ENCODE measurements at places on chromosomes 2 and 18.
A peak's percentile ranks its signal among the peaks of the same experiment; 100 is the strongest.

- DNase-seq, result no peak
Measured at GRCh38 chr18:6355789-6356589, 58.7 kb downstream of the L3MBTL4 start.

- DNase-seq, result no peak
Measured at GRCh38 chr2:95006588-95006987, 18.9 kb upstream of the MAL start.

DNA sequence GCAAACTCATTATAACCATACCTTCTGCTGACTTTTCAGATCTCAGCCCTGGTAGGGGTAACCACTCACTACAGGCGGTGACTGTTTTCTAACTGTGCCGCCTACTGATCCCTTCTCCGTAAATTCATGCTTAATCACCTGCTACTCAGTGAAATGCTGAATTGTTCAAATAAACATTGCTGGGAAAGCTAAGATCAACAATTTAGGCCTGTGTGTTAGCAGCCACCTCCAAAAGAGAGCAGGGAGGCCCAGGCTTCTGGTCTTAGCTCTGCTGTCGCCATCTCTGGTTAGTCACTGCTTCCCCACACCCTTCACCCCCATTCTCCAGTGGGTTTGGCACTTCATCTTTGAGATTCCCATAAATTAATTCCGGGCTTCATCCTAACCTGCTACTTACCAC lies 21.8 kb upstream of the NT5C1B start:
- DNase-seq, result no peak

GRCh38 chr2:18153741-18154140 lies 275.3 kb downstream of the KCNS3 start:
- DNase-seq, result no peak

DNA sequence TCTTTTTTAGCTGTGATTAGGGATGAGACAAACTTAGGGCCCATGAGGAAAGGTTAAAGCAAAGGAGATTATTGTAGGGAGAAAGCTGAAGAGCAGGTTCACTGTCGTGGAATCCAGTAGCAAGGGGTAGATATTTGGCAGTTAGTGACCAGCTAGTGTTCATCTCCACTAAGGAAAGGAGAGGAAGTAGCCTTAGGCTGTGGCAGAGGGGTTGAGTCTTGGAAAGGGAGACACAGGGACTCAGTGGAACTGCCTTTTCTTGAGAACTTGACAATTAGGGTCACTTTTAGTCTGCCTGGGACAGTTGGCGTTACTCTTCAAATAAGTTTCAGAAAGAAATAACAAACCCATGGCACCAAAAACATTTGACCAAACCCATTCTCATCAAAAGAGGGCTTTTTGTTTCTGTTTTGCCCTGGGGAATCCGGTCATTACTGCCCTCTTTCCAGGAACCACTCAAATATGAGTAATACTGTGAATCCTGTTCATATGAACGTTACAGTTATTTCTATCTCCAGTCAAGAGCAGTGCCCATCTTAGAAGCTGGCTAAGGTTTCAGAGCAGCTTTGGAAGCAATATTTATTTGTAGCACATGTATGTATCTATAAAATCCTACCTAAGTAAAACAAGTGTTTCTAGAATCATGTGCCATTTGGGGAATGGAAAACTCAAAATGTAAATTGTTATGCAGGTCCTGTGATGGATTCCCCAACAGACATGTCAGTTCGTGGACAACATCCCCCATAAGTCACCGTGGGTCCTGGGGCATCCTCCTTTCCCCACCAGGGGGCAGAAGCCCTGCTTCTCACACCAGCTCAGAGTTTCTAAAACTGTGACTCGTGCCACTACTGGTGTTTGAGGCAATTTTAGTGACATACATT lies 77.3 kb upstream of the PHLPP1 start:
- peak; percentile 47 for DNase-seq

- no peak for DNase-seq
Measured at GRCh38 chr2:41709702-41710599, 337.9 kb upstream of the PKDCC start.

DNA sequence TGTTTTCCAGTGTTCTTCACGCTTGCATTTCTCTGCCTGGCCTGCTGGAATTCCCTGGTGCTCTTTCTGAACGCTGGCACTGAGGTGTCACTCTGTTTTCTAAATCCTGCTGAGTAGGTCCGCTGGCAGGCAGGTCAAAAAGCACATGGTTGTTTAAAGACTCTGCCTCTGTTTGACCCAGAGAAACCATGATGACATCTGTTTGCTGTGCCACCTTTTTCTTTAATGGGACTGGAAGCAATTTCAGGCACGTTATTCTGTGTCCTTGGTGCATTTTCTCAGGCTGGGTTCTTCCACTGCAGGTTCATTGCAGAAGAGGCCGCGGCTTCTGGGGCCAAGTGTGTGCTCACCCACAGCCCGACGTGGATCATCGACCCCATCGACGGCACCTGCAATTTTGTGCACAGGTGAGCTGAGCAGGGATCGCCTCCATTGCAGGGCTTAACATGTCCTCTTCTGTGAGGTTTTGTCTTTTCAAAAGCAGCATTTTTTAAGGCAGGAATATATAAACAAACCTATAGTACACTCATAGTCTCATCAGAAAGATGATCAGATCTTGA lies 28.4 kb downstream of the IMPA2 start:
- DNase-seq, result no peak

- no peak for DNase-seq
Measured at GRCh38 chr2:47060652-47061170, 94.4 kb downstream of the STPG4 start.

DNA sequence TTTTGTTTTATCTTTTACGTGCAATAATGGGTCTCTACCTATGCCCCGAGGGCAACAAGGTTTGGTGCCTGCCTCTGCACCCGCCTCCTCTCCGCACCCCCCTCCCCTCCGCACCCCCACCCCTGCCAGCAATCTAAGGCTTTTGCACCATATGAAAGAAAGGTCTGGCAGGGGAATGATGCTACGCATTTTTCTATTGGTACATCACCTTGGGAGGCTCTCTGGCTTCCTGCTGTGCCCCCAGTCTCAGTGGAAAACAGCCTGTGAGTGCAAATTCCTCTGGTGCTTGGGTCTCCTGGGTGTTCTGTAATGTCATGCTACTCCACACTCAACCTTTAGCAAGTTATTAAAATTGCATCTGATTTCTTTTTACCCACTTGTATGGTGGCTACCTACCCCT lies 161.3 kb upstream of the SMAD7 start:
- no peak for DNase-seq

GRCh38 chr18:22709288-22710060 lies 223.7 kb upstream of the RBBP8 start:
- DNase-seq, result no peak

DNA sequence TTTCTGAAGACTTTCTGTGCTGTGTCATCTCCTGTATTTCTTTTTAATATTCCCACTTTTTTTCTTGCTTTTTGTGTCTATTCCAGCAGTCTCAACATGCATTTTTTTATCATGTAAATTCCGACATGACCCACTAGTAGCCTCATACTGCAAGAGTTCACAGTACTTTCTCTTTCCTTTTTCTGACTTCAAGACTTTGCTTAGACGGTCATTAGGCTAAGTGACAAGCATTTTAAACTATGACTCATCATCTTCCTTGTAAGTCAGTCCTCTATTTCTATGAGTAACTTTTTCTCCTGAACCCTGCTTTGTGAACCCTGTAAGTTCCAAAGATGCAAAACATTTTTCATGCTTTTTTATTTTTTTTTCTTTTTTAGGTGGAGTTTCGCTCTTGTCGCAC lies 381.2 kb downstream of the TXNL1 start:
- no peak for DNase-seq

GRCh38 chr2:136020831-136021230 lies 35.4 kb upstream of the DARS1 start:
- DNase-seq, result no peak

- DNase-seq, result no peak
Measured at GRCh38 chr2:25650256-25650655, 23.1 kb downstream of the DTNB start.

GRCh38 chr2:231960810-231961348 lies 634 bp upstream of the DIS3L2 start:
- peak; percentile 25 for DNase-seq

GRCh38 chr2:171545086-171545485 lies 22.8 kb downstream of the CYBRD1 start:
- DNase-seq, result no peak

GRCh38 chr2:113105047-113105785 lies 22.2 kb upstream of the IL1RN start:
- no peak for DNase-seq

- no peak for DNase-seq
Measured at GRCh38 chr2:179377296-179377695, 112.7 kb upstream of the SESTD1 start.

DNA sequence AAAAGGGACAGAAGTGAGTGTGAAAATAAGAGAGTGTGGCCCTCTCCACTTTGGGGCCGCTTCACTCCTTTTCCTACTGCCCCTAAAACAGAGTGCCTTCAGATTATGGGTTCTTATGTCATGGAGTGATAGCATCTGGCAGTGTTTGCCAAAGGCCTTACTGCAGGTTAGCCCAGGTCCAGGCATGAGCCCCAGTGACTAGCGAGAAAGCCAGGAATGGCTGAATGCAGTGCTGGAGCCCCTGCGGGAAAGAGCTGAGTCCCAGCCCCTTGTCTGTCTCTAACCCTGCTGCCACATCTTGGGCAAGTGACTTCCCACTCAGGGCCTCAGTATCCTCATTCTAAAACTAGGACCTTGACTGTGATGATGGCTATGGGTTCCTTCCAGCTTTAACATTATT lies 6.0 kb downstream of the IGFBP5 start:
- DNase-seq, result no peak

GRCh38 chr2:144351687-144352086 lies 168.2 kb downstream of the ZEB2 start:
- no peak for DNase-seq

- no peak for DNase-seq
Measured at GRCh38 chr2:26651799-26652198, 10.6 kb upstream of the CIB4 start.

DNA sequence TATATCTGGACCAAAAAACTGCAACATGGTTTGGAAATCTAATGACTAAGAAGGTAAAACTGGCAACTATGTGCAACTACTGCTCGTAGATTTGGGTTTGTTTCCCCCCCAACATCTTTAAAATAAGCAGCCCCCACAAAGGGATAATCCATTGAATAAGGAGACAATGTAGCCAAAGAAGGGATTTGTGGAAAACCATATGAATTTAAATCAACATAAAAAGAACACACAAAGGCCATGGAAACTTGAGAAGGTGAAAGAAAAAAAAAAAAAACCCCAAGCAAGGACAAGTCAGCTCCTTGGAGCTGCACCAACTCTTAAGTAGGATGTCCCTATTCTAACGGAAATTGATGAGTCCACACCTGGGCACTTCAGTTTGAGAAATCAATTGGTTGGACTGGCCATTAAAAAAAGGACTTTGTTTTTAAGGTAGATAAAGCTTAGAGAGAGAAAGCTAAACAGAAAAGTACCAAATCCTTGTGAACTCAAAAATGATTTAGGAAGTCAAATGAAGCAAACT lies 53.7 kb upstream of the ST8SIA5 start:
- no peak for DNase-seq

DNA sequence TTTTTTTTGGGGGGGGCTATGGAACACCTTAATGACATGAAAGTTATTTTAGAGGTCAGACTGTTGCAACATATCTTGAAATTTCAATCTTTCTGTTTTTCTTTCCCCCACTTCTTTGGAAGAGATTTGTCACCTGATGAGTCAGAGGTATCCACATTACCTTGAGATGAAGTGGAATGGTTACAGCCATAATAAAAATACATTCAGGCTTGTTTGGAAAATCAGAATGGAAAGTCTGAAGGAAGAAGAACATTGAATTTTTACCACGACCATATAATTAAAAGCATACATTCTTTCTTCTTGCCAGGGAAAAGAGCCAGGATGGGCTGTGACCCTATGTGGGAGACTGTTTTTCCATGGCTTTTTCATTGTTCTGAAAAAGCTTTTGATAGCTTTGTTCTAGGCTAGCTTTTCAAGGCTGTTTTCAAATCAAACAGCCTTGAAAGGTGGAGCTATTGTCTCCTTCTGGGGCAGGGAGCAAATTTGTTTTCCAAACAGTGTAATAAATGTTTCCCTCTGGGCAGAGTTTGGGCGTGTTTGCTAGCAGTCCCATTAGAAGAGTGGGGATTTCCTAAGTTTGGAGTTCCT lies 2.3 kb upstream of the GTF3C3 start:
- DNase-seq, result no peak

- no peak for DNase-seq
Measured at GRCh38 chr2:197996583-197996982, 192.2 kb downstream of the PLCL1 start.

GRCh38 chr2:142881619-142882018 lies 4.2 kb downstream of the KYNU start:
- DNase-seq, result no peak

- DNase-seq, result no peak
Measured at GRCh38 chr18:8520266-8520665, 89.0 kb upstream of the RAB12 start.

- DNase-seq, result no peak
Measured at GRCh38 chr2:117918608-117919007, 95.3 kb downstream of the CCDC93 start.

DNA sequence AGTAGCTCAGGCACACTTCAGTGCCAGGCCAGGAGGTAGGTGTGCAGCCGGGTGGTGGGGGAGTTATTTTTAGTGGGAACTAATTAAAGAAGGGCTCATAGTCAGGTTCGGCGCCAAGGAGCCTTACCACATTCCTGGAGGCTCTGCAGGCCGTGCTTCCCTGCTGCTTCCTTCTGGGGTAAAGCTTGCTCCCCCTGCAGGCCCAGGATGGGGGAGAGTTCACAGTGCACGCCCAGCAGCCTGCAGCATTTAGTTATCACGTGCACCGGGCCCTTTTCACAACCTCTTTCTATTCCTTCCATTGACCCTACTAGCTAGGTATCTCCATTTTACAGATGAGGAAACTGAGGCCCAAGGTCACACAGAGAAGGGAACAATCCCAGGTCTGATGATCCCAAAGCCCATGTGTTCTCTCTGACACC lies 2.5 kb downstream of the KCNF1 start:
- DNase-seq, result no peak

DNA sequence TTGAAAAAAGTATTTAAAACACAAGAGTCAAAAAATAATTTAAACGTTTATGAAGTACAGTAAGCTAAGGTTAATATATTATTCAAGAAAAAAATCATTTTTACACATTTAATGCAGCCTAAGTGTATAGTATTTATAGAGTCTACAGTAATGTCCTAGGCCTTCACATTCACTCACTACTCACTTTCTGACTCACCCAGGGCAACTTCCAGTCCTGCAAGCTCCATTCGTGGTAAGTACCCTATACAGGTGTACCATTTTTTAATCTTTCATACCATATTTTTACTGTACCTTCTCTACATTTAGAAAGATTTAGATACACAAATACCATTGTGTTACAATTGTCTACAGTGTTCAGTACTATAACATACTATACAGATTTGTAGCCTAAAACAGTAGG lies 20.9 kb upstream of the RPRD1A start:
- DNase-seq, result no peak

DNA sequence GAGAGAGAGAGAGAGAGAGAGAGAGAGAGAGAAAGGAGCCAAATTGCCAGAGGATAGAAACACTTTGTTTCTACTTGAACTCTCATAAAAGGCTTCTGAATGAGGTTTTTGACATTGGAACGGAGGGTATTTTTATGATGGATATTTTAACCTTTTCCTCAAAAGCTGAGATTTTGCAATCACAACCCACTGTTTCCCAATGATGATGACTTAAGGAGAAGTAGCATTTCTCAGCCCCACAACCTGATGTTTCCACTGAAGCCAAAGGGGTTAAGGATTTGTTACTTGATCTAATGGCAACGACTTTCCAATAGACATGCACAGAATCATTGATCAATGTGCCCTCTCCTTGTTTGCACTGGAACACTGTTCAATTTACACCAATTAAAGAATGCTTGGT lies 67.1 kb upstream of the POU3F3 start:
- no peak for DNase-seq
